ENCODE measurements at places on chromosomes 2 and 18. TPM values are rescaled to one million over a fixed set of nuclear protein-coding genes. Genes with fewer than 3 reads are reported as not detected.

The PRKAG3 gene
- not detected for total RNA-seq

The IL36A gene
- not detected for total RNA-seq

The UPP2 gene
- total RNA-seq = not detected

The TEKT4 gene
- total RNA-seq = 0.13 TPM

The PLGLB2 gene
- not detected for total RNA-seq

The SLC8A1 gene
- total RNA-seq = 0.21 TPM

The IL18R1 gene
- total RNA-seq = 10.4 TPM

The GALR1 gene
- not detected for total RNA-seq

- no peak for DNase-seq
These were observed 89.1 kb upstream of the NOSTRIN start for GRCh38 chr2:168713325-168713724.

GRCh38 chr2:44205169-44205568 is 36.5 kb downstream of the PPM1B start:
- peak; percentile 26 for DNase-seq

DNA sequence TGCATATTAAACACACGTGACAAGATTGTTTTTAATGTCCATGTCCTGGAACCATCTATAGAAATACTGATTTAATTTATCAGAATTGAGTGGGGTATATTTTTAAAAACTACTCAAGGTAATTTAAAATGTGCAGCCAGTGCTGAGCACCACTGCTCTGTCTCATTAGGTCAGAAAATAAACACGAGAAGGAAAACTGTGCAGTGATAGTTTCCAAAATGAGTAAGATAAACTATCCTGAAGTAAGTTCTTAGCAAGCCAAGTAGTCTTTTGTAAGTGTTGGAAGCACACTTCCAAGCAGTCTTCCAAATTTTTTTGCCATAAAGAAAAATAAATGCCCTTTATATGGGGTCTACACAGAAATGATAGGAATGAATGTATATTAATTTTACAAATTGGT is 93.8 kb upstream of the DNAJC10 start:
- DNase-seq = no peak

- no peak for DNase-seq
These were observed 281.5 kb downstream of the EN1 start for GRCh38 chr2:118565786-118566540.

GRCh38 chr18:44589693-44590355 is 90.9 kb upstream of the SETBP1 start:
- no peak for DNase-seq

- DNase-seq = no peak
These were observed 41.9 kb downstream of the SPTBN1 start for GRCh38 chr2:54497763-54498680.

- no peak for DNase-seq
These were observed 830 bp downstream of the DNER start for GRCh38 chr2:229713371-229714079.

DNA sequence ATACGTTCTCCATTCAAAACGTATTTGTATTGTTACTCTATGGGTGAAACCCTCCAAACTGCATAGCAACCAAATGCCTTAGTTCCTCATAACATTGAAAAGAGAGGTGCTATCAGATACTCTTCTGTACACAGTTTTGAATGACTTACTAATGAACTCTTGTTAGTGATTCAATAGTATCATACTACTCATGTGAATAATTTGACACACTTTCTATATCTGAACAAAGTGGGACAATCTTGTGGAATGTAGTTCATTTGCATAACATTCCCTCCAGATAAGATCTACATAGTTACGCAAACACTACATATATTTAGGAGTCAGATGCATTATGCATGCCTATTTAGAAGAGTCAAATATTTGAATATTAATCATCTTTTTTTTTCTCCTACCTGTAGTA is 232.0 kb upstream of the NRXN1 start:
- DNase-seq = no peak

GRCh38 chr18:78758496-78758895 is 221.1 kb upstream of the SALL3 start:
- no peak for DNase-seq

GRCh38 chr2:154392256-154392655 is 306.2 kb upstream of the KCNJ3 start:
- DNase-seq = peak; percentile 9

GRCh38 chr2:85858841-85859240 is 29.9 kb downstream of the ST3GAL5 start:
- DNase-seq = no peak

DNA sequence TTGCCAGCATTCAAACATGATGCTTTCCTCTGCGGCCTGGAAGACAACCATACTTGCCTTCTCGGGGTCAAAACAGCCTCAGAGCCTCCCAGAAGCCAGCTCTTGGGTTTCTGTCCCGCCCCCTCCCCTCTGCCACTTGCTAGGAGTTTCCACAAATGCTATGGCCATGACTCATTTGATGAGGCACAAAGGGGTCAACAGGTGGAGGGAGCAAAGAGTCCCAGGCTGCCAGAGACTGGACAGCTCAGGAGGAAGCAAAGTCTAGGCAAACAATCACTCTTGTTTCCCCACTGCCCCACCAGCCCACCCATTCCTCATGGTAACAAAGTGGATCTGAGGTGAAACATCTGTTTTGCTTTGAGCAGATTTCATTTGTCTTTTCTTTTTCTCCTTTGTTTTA is 551.1 kb downstream of the TNS1 start:
- no peak for DNase-seq

- DNase-seq = no peak
These were observed 558 bp upstream of the GAREM2 start for GRCh38 chr2:26172189-26172870.

DNA sequence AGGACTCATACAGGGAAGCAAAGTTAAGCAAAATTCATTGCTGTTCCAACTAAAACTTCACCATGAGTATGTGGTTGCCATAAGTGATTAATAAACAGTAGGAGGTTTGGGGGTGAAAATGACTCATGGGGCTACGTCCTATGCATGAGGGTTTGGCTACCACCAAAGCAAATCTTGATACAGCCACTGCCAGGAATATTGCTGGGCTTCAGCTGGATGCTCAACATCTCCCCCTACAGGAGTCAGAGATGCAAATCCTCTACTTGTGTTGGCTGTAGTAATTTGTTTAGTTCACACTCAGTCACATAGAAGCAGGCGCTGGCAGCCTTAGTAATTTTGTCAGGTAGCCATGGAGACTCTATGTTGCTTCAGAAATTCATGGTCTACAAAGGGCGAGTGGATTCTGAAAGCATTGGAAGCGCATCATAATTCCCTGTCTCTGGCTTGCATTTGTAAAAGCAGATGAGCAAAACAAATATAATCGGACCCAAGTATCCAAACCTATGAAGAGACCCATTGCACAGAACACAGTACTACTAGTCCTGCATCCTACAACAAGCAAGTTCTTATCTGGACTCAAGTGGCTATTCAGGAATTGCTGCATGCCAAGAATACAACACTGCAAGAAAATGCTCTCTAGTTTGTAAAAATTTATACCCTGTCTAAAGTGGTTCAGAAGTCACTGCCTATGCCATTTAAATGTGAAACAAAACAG is 76.0 kb downstream of the CD28 start:
- DNase-seq = no peak

GRCh38 chr18:43278355-43278754 is 1.1 kb upstream of the SYT4 start:
- DNase-seq = no peak

DNA sequence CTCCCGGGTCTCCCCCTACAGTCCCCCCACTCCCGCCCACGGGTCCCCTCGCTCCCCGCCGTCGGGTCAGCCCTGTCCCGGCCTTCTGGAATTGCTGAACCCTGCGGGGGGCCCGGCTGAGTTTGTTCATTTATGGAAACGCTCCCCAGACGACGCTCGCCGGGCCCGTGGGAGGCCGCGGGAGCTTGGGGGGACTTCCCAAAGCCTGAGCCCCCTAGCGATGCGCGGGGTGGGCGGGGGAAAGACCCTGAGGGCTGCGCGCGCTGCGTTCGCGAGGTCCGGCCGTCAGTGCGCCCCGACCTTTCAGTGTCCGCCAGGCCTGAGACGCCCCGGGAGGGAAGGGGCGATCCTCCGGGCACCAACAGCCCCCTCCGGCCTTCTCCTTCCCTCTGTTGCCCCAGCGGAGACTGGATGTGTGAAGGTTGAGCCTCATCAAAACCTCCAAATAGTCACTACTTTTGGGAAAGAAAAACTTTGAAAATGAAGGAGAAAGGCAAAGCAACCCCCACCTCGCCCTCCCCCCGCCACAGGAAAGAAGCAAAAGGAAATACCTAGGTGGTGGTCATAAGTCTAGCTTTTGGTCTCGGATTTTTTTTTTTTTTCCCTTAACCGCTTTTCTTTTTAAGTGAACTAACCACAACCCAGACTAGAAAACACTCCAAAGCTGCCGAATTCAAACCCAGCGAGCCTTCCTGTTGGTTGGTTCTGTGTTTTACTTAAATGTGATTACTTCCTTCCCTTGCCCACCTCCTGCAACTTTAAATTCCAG is 509 bp upstream of the CYS1 start:
- DNase-seq = no peak

GRCh38 chr2:82852787-82853186 is 1606.3 kb downstream of the SUCLG1 start:
- DNase-seq = no peak
